GM12865 (cell line): ENCODE measurements at places on chromosomes 7 and 10.

GRCh38 chr10:77643795-77644468 lies 6.3 kb upstream of the KCNMA1 start:
- DNase-seq = peak; percentile 70

DNA sequence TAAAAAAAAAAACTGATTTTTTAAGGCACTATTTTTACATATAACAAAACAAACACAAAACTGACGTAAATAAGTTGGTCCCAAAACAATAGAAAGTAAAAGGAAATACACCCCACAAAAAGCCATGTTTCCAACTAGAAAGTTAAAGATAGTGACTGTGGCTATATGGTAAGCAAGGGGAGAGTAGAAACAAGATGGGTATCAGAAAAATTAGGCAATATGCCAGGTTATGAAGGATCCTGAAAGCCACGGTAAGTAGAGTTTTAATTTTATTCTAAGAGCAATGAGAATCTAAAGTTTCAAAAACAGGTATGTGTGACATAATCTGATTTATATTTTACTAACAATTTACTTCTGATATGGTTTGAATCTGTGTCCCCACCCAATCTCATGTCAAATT lies 61.5 kb downstream of the BRAF start:
- DNase-seq = no peak

GRCh38 chr7:122018032-122018431 lies 126.0 kb downstream of the AASS start:
- DNase-seq = no peak

DNA sequence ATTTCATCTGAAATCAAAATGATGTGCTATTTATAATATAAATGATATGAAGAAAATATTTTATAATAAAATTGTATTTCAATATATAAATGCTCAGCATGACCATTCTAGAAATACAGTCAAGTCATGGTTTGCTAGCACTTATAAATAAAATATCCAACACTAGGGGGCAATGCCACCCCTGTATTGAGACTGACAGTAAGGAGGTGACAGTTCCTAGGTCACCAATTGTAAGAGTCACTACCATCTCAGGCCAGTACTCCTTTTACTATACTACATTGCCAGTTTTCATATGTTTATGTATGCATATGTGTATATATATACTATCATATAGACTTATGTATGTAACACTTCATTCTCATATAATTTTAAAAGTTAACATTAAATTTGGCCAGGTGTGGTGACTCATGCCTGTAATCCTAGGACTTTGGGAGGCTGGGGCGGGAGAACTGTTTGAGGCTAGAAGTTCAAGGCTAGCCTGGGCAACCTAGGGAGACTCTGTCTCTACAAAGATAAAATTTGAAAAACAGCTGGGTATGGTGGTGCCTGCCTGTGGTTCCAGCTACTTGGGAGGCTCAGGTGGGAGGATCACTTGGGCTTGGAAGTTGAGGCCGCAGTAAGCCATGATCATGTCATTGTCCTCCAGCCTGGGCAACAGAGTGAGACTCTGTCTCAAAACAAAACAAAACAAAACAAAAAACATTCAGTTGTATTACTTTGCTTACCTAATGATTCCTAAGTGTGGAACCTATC lies 2.4 kb upstream of the CNOT4 start:
- DNase-seq = peak; percentile 89

DNA sequence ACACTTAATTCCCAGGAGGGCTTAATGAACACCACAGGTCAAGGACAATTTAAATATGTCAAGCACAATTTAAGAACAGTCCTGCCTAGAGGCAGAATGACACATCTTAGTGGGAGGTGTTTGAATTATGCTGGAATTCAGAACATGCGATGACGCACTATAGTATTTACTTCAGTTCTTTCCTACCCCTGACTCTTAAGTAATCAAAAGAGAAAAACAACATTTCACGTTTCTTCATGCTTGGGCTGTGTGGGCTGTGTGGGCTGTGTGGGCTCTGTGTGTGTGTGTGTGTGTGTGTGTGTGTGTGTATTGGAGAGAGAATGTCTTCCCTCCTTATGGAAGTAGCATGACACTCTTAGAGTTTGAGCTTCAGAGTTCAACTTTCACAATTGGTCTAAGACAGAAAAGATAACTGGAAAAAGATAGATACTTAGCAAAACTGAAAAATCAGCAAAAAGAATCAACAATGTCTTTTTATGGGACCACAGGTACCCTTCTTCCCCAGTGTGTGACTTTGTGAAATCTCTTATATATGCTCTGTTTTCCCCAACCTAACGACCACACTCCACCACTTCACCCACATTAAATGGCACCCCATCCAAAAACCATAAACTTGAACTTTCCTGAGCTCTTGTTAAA lies 33.7 kb upstream of the CABCOCO1 start:
- DNase-seq = no peak

- DNase-seq = no peak
Measured at GRCh38 chr10:24848195-24848594, 104.2 kb downstream of the PRTFDC1 start.

DNA sequence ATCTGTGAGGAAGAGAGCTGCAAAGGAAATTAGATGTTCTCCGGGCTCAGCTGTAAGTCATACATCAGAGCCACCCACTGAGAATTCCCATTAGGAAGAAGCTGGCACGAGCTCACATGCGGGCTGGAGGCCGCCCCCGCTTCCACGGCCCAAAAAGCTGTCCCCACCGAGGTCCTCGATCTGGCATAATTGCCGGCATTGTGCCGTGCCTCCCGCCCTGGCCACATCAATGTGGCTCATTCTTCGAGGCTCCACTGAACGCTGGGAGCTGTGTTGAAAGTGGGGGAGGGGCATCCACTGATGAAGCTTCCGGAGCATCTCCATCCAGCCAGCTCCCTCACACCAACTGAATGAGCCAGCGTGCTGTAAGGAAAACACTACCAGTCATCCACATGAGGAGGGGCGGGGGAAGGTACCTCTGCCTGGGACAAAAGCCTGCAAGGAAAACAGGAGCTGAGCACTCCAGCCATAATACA lies 173.1 kb downstream of the PTPRN2 start:
- DNase-seq = no peak

GRCh38 chr10:86961481-86962091 lies 3.2 kb downstream of the SNCG start:
- no peak for DNase-seq
